Activated CD8-positive, alpha-beta T cell treated with anti-CD3 and anti-CD28 coated beads for 36 hours (primary cell): ENCODE measurements at places on chromosomes 1 and 21. TPM values are rescaled to one million over a fixed set of nuclear protein-coding genes. Genes with fewer than 3 reads are reported as not detected.

DNA sequence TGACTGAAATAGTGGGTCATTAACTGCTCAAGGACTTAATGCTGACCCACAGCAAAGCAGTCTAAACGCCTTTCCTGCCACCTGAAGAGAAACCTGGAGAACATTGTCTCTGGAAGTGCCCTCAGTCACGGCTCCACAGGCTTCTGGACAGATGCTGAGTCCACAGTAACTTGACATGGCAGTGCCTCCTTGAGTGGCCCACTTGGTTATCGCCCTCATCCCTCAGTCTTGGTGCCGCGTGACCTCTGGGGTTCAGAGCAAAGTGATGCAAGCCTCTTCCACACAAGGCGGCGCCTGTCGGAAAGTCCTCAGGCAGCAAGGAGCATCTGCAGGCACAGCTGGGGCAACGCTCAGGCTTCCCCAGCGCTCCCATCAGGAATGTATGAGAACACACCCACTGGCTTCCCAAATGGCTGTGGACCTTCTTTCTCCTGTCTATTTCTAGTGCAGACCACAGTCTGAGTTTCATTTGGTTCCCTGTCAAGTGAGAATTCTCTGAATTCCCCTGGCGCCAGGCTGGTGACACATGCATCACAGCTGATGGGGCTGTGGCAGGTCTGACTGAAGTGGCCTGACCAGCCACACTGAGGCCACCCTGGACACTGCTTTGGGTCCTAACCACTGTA is 13.0 kb upstream of the ANGPTL7 start:
- no peaks in the 10 kb centered on the region for H3K27me3 ChIP-seq
- H3K27ac ChIP-seq, result no peak overlapping the region
- peaks cover 7% of the 10 kb centered on the region for H3K36me3 ChIP-seq
- H3K4me1 ChIP-seq, result no peaks in the 10 kb centered on the region
- H3K4me3 ChIP-seq, result no peak overlapping the region

- H3K27me3 ChIP-seq, result peaks cover 1% of the 10 kb centered on the region
- H3K36me3 ChIP-seq, result no peaks in the 10 kb centered on the region
- no peak for DNase-seq
- no peak overlapping the region for H3K27ac ChIP-seq
- H3K4me3 ChIP-seq, result no peak overlapping the region
- H3K4me1 ChIP-seq, result peaks cover 2% of the 10 kb centered on the region
Observed at GRCh38 chr1:56531624-56532349, 47.6 kb downstream of the PLPP3 start.

- H3K4me1 ChIP-seq, result peaks cover 14% of the 10 kb centered on the region
- no peak overlapping the region for H3K27ac ChIP-seq
- DNase-seq, result no peak
Observed at GRCh38 chr1:234531151-234531635, 52.2 kb upstream of the TARBP1 start.

GRCh38 chr21:29121759-29122158 is 8.7 kb upstream of the MAP3K7CL start:
- no peak overlapping the region for H3K27ac ChIP-seq
- H3K27me3 ChIP-seq, result no peaks in the 10 kb centered on the region
- no peak overlapping the region for H3K4me3 ChIP-seq
- DNase-seq, result no peak
- H3K36me3 ChIP-seq, result no peaks in the 10 kb centered on the region

DNA sequence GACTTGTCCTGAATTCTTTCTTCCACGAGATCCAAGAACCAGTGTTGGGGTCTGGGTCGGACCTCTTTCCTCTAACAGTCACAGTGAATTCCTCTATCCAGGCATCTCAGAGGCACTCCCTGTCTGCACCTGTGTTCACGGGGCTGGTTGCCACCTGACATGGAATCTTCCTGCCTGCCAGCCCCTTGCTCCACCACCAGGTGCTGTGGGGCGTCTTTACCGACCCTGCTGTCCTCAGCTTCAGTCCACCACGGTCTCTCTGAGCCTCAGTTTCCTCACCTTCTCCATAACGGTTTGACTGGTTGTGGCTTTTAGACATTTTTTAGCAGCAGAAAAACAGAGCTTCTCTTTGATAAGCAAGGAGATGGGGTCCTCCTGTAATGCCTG is 62.7 kb downstream of the SDC3 start:
- no peaks in the 10 kb centered on the region for H3K4me1 ChIP-seq
- H3K27ac ChIP-seq, result no peak overlapping the region
- H3K27me3 ChIP-seq, result peaks cover 57% of the 10 kb centered on the region
- H3K4me3 ChIP-seq, result no peak overlapping the region

DNA sequence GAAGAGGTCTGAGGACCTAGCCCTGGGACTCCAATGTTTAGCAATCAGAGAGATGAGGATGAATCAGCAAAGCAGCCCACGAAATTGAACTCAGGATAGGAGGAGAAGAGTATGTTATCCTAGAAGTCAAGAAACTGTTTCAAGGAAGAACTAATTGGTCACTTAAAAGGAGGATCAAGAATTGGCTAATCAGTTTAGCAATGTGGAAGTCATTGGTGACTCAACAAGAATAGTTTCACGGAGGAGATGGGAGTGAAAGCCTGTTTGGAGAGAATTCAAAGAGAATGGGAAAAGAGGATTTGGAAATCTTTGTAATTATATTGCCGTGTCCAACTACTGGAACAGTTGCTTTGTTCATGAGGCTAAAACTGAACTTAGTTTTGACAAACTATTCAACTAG is 7.4 kb downstream of the HMCN1 start:
- peaks cover 24% of the 10 kb centered on the region for H3K27me3 ChIP-seq
- H3K27ac ChIP-seq, result no peak overlapping the region
- H3K4me3 ChIP-seq, result no peak overlapping the region
- peaks cover 2% of the 10 kb centered on the region for H3K4me1 ChIP-seq

CCDC30 gene
- 0.60 TPM for total RNA-seq

CENPF gene
- 65.4 TPM for total RNA-seq

DNA sequence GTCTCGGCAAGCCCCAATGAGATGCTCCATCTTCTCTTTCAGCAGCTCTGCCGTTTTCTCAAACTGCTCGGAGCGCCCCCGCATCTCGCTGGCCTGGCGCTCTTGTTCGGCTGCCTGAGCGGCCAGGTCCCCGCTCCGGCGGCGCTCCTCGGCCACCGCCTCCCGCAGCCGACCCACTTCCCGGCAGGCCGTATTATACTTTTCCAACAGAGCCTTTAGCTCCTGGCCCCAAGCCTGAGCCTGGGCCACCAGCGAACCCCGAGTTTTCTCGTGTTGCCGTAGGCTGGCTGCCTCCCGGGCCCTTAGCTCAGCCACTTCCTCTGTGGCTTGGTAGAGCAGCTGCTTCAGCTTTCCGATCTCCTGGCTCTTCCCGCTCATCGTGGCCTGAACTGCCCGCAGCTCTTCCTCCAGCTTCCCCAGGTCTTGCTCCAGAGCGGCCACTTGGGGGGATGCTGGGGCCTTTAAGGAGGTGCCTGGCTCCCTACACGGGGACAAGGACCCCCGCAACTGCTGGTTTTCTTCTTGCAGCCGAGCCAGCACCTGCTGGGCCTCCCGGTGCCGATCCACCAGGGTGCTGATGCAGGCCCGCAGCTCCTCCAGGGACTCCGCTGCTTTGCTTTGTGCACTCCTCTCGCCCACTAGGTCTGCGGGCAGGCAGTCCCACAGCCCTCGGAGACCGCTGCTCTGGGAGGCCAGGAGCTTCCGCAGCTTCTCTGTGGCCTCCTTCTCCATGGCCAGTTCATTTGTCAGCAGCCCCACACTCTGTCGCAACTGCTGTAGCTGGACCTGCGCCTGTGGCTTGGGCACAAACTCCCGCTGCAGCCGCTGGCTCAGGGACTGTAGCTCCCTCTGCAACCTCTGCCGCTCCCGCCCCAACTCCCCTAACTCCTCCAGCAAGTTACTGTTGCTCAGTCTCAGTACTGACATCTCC is 13.4 kb upstream of the PIAS3 start:
- H3K36me3 ChIP-seq, result no peaks in the 10 kb centered on the region
- peak overlapping the region; percentile 27 for H3K27ac ChIP-seq
- peak; percentile 47 for DNase-seq
- H3K27me3 ChIP-seq, result peaks cover 8% of the 10 kb centered on the region

GRCh38 chr1:9815150-9815549 is 8.6 kb downstream of the CLSTN1 start:
- no peaks in the 10 kb centered on the region for H3K27me3 ChIP-seq
- peaks cover 5% of the 10 kb centered on the region for H3K4me1 ChIP-seq
- DNase-seq, result no peak

THEMIS2 gene
- 16.0 TPM for total RNA-seq

DNA sequence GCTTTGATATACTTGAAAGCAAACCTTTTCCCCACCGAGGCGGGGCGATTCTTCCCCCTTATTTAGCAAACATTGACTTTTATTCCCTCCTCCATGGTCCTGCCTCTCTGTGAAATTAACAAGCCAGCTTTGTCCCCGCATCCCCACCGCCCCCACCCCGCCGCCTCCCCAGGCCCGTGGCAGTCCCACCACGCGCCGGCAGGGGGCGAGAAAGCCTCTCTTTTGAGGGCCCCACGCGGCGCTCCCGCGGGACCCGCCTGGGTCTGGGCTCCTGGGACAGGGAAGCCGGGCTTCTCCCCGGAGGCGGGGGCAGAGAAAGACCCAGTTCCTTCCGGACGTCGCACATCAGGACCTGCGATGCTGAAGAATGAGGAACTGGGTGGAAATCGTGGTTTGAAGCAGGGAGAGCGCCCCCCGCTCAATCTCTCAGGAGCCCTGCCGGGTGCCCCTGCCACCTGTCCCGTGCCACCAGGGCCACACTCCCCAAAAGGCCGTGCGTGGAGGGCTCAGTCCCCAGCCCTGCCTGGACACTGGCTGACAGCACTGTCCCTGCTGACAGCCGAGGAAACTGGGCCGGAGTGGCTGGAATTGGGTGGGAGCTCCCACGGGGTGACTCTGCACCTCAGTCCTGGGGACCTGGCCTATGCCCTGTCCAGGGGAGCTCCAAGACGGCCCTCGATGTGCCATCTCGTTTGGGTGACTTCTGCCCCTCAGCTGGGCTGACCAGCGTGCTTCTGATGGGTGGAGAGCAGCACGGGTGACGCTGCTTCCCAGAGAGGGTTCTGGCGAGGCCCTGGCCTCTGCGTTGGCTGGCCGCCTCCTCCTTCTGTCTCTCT is 8.6 kb upstream of the ACTRT2 start:
- peaks cover 2% of the 10 kb centered on the region for H3K4me1 ChIP-seq
- H3K27me3 ChIP-seq, result peaks cover 8% of the 10 kb centered on the region
- H3K27ac ChIP-seq, result no peak overlapping the region
- H3K4me3 ChIP-seq, result no peak overlapping the region

- H3K27ac ChIP-seq, result no peak overlapping the region
Observed at GRCh38 chr1:15283526-15283925, 36.5 kb downstream of the FHAD1 start.

DNA sequence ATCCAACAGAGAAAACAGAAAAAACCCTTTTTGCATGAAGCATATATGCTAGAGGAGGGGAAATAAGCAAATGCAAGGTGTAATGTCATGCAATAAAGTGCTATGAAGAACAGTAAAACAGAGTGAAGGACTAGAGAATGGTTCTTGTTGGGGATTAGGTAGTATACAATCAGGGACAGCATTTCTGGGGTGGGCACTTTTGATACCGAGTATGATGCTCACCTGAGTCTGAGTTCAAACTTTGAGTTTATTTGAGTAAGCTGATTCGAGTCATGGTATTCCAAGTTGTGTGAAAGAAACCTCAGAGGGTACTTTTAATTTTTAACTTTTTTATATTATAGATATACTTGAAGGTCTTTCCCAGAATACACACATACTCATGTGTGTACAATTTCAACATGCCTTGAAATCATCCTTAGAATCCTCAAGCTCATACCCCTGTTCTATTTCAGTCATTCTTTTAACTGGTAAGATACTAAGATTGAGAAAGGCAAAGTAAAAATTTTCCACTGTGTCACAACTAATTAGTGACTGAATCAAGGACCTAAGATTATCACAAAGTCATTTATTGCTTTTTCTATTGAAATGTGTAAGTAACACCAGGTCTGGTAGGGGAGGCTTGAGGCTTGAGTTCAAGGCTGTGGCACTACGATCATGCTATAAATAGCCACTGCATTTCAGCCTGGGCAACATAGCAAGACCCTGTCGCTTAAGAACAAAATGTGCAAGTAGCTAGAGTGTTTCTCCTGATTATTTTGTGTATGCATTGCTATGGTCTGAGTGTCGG is 12.1 kb downstream of the LRRC8B start:
- no peaks in the 10 kb centered on the region for H3K27me3 ChIP-seq
- peak; percentile 28 for DNase-seq
- H3K36me3 ChIP-seq, result peaks cover 77% of the 10 kb centered on the region
- no peak overlapping the region for H3K4me3 ChIP-seq
- H3K27ac ChIP-seq, result peak overlapping the region; percentile 62

DNA sequence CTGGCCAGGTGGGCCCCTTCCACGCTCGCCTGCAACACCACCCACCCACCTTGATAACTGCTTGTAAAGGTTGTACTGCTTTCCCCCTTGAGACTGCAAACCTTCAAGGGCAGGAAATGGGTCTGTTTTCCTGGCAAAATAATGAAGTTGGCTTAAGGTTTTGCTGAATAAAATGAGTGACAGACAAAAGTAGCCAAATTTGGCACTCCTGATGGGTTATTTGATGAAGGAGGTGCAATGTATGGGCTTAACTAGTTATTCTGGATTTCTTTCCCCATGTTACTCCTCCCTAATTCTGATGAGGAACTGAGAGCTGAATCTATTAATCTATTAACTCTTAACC is 14.6 kb upstream of the HLCS start:
- no peaks in the 10 kb centered on the region for H3K36me3 ChIP-seq
- DNase-seq, result no peak
- peaks cover 35% of the 10 kb centered on the region for H3K4me1 ChIP-seq
- peak overlapping the region; percentile 72 for H3K4me3 ChIP-seq
- H3K27ac ChIP-seq, result no peak overlapping the region

PROK1 gene
- total RNA-seq, result not detected

- H3K36me3 ChIP-seq, result peaks cover 11% of the 10 kb centered on the region
- H3K27ac ChIP-seq, result peak overlapping the region; percentile 72
- DNase-seq, result peak; percentile 7
- peaks cover 22% of the 10 kb centered on the region for H3K4me1 ChIP-seq
- H3K27me3 ChIP-seq, result no peaks in the 10 kb centered on the region
Observed at GRCh38 chr1:108199201-108199691, 897 bp downstream of the SLC25A24 start.

F13B gene
- not detected for total RNA-seq

CACHD1 gene
- 2.5 TPM for total RNA-seq
